ENCODE measurements at places on chromosomes 7 and 10.

- no peak for DNase-seq
Observed at GRCh38 chr7:47370461-47371042, 211.4 kb downstream of the TNS3 start.

DNA sequence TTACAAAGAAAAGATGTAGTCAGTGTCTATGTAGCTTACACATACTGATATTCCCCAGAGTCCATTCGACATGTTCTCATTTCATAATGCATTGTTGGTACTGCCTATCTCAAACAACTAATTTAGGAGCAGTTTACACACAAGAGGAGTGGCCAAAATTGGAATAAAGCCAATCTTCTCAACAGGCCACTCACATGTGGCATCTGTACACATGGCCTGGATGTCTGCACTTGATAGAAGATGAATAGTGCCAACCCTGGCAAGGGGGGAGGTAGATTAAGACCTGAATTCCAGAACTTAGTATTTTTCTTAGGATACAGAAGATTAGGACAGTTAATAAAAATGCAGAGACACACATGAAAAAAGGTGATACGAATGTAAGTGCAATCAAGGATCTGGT is 125.3 kb upstream of the STARD3NL start:
- DNase-seq, result no peak

- DNase-seq, result peak; percentile 69
Observed at GRCh38 chr10:119705434-119705831, 20.4 kb upstream of the INPP5F start.

DNA sequence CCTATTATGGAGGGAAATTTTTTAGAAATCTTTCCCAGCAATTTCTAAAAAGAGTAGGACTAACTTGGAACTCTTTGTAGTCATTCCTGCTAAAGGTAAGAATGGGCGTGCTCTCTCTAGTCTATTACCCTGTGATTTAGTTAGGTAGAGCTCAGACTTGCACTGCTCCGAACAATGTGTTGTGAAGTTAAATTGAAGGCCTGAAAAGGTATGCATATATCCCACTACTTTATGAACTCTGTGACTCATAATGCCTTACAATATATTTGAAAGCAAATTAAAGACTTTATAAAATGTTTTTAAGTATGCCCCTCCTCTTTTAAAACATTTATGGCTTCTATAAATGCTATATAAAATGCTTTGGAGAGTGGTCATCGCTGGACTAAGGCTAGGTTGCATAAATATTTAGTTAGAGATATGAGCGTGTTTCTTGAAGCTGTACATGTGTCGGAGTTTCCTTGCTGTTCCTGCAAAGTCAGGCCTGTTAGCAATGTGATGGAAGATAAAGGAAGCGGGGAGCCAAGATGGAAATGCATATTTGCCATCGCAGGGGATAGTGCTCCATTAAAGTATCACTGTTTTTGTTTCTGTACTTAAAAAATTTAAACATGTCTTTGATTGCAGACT is 761.4 kb downstream of the LRMDA start:
- DNase-seq, result no peak

GRCh38 chr10:79259834-79260233 is 87.4 kb upstream of the PPIF start:
- DNase-seq, result no peak
